ENCODE measurements at places on chromosomes 1 and 21. TPM values are rescaled to one million over a fixed set of nuclear protein-coding genes. Genes with fewer than 3 reads are reported as not detected.

The AADACL4 gene
- not detected for total RNA-seq

The OPRD1 gene
- total RNA-seq: not detected

The CSMD2 gene
- total RNA-seq: not detected

The CHIA gene
- total RNA-seq: not detected

The OLFML2B gene
- total RNA-seq: 22.7 TPM

GRCh38 chr21:20641241-20641640 is 357.0 kb upstream of the NCAM2 start:
- DNase-seq: no peak

DNA sequence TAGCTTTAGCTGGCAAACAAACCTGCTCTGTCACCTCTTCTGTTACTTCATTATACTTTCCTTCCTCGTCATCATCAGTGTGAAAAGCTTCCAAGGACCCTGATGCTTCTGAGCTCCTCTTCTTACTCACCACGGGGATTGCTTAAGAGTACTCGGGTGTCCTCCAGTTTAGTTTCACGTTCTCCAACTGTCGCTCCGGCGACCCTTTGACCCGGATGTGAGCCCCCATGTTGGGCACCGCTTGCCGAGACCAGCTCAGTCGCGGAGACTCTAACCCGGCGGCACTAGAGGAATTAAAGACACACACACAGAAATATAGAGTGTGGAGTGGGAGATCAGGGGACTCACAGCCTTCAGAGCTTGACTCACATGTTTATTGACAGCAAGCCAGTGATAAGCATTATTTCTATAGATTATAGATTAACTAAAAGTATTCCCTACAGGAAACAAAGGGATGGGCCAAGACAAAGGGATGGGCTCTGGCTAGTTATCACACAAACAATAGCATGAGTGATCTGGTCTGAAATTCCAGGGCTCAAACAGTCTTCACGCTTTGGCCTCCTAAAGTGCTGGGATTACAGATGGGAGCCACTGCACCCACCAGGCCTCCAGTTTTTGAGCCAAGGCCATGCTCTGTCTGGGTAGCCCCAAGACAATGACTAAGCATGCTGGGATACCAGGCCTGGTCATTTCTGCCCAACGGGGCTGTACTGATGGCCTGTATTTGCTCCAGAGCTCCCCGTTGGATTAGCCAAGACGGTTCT is 30.1 kb upstream of the ENO1 start:
- DNase-seq: peak; percentile 52

DNA sequence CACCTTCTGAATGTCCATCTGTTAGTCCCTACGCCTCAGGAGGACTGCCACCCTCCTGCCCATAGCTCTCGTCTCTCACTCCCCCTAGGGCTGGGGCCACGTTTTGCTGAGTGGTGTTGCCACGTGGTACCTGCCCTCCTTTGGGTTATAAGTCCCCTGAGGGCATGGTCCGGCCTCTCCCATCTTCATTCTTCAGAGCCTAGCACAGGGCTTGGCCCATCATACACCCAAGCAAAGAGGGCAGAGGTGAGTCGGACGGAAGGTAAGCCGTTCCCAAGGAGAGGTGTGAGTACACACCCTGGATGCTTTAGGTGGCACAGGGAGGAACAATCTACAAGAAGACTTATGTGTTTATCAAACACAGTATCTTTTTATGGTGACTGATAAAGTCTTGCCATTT is 10.9 kb downstream of the PADI2 start:
- no peak for DNase-seq

- DNase-seq: no peak
Measured at GRCh38 chr1:231743966-231744365, 117.4 kb downstream of the DISC1 start.

DNA sequence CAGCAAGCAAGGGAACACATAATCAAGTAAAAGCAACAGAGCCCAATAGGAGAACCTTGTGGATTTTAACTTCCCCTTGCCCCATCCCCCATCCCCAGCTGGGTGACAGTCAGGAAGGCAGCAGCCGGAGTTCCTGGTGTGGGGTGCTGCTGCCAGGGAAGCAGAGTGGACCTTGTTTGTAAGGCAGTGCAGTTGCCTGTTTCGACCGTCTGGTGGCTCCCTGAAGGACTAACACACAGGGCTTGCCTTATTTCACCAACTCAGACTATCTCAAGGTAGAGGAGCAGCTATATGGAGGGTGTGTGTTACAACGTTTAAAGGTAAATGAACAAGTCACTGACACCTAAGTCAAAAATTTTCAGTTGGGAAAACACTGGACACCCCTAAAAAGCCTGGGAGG is 6.6 kb downstream of the KRTAP10-8 start:
- DNase-seq: no peak

DNA sequence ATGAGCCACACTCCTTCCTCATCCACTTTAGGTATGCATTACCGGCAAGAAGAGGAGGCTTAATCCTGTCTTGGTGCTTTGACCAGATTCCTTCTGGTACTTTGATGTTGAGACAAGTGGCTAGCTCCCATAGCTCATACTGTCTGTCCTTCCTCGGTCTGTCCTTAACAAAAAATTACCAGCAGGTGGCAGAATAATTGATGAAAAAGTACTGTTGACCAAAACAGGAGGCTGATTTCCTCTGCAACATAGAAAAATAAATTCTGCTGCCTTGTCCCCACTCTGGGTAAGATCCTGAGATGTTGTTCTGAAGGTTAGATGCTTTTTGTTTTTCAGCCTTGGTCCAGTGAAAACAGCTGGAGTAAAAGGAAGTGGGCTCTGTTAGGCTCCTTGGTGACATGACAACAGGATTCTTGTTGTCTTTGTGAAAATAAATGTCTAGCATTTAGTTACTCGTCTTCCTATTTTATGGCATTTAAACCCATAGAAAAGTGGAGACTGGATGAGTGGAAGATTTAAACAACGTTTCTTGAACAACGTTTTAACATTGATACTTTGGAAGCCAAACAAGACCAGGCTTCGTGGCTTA is 11.2 kb upstream of the HJV start:
- DNase-seq: peak; percentile 55

DNA sequence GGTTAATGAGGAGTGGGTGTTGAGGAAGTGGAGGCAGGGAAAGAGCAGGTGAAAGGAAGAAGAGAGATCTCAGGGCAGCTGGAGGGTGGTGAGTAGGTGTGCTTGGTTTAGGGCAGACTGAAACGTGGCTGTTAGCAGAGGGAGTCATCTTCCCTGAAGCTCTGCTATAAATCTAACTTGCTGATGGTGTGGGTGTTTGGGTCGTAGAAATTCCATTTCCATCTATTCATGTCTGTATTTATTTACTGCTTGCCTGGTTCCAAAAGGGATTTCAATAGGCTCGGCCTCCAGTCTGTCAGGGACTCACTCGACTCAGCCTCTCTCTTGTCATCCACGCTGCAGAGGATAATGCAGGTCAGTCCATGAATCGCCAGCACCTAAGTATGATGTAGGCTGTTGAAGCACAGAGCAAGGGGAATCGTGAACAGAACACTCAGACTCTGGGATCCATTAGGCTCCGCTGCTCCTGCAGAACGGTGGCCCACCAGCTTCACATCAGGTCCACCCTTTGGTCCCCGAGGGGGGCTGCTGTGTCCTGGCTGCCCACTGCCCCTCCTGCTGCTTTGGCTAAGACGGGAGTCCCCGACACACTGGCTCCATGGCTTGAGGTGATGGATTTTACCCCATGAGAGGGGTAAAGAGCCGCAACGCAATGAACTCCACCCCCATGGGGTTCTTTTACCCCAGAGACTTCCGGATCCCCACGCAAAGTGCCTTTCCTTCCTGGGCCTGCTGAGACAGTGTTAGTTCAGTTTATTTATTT is 156.2 kb downstream of the RHOU start:
- DNase-seq: no peak

DNA sequence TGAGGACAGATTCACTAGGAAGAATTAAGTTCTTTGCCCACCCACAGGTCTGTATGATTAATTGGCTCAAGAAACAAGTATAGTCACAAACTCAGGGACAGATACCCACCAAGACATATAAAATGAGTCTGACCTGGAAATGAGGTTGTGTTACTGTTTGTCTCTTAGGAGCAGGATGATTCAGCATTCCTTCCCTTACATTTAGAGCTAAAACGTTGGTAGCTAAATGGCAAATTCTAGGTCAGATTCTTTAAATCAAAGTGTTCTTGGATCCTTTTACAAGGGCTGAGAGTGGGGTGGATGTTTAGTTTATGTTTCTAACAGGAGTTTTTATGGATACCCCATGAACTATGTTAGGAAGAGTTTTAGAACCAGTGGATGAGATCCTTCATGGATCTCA is 4.7 kb downstream of the RIMKLA start:
- peak; percentile 40 for DNase-seq

DNA sequence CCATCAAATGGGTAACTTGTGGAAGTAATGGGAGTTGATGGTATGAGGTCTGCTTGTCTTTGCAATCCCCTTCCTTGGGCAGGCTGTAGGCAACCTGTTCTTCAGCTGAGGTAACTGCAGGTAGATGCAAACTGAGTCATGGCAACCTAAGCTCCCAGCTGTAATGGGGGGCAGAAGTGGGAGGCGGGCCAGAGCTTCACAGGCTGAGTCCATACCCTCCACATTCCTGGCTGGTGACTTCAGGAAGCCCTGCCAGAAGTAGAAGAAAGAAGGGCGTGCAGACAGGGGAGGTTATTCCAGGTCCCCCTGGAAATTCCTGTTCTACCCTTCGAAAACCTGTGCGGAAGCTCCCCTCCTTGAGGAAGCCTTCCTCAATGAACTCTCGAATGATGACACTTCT is 44.9 kb downstream of the ARHGEF11 start:
- DNase-seq: no peak

DNA sequence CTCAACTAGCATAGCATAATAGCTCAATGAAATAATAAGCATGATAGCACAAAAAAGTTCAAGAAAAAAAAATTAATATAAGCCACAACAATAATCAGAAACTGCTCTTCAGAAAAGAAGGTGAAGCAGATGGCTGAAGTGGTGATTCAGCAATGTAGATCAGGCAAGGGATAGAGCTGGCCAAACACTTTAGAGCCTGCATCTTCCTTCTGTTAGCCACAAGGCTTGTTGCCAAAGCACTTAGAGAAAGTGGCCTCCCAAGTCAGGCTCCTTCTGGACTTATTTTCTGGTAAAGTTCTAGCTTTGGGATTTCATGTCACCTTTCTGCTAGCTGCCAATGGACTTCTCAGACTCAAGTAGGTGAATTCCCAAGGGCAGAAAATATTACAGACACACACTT is 60.3 kb upstream of the C1orf87 start:
- DNase-seq: no peak

- no peak for DNase-seq
Measured at GRCh38 chr1:66853379-66853778, 52.3 kb upstream of the INSL5 start.

DNA sequence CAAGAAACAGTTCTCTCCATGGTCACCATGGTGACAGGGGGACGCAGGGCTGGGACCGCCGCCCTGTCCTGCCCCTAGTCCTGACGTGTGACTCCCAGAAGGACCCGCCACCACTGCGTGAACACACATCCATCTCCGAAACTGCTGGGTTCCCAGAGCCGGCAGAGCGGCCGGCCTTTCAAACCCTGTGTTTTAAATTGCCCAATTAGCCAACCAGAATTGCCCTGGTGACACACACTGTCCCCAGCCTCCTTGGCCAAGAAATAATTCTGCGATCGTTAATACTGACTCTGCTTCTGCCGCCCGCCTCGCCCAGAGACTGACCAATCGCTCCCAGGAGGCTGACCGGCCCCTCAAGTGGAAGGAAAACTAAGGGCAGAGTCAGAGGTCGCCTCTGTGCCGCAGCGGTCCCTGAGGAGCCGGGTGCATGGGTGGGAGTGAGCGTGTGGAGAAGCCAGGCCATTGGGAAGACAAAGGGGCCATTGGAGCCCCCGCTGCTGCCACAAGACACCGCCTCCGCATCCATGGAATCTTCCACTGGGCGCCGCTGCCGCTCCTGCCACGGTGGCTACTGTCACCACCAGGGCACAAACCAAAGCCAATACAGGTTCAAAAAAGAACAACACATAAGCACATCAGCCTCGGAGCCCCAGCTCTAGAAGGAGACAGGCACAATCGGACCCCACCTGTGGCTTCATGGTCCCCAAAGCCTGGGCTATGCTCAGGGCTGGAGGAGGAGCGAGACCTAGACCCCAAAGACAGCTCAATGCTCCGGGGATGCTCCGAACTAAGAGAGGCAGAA is 273.2 kb downstream of the NPHP4 start:
- DNase-seq: no peak

GRCh38 chr1:3410142-3410925 is 44.1 kb upstream of the ARHGEF16 start:
- peak; percentile 54 for DNase-seq

DNA sequence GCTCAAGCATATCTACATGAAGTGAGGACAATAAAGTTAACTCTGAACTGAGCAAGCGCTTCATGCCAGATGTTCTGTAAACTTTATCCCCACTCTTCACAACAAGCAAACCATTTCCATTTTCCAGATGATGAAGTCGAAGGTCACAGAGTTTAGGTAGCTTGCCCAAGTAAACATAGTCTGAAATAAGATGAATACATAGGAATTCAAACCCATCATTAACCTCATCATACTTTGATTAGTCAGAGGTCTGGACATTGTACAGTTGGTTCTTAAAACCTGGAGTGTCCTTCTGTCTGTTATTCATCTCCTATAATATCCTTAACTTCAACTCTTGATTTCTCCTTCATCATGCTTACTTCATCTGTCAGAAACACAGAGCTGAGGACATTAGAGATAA is 180.3 kb upstream of the C8B start:
- no peak for DNase-seq

DNA sequence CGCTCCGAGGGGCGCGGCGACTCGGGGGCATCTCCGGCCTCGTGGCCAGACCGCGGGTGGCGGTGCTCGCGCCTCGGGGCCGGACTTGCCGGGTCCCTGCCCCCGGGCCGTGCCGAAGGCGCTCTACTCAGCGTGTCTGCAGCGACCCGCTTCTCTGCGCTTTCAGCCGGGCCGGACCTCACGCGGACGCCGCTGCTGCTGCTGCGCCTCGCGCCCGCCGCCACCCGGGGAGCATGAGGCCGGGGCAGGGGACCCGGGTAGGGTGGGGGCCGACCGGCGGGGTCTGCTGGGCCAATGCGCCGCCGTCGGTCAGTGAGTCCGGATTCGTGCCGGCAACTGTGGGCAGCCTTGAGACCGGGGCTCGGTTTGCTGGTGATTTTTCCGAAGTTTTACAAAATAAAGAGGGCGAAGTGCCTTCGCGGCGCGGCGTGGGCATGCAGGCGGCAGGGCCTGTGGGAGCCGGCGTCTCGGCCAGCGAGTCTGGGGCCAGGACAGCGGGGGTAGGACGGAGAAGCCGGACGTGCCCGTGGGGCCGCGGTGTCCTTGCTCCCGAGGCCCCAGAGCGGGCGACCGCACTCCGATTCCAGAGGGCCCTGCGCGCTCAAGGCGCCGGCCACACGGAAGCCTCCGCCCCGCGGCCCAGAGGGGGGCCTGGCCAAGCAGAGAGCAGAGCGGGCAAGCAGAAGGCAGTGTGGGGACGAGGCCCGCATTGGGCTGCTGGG is 749 bp downstream of the FAM163A start:
- DNase-seq: no peak

- peak; percentile 44 for DNase-seq
Measured at GRCh38 chr21:39612233-39613040, at the start of gene B3GALT5. B3GALT5 (plus strand) TSS chr21:39612940; CDS start chr21:39660560, 47,620 bp downstream.
